Activated B cell treated with CpG ODN at 0.5 μM for 24 hours (primary cell): ENCODE measurements at places on chromosomes 6 and 20.

GRCh38 chr6:170269846-170270541 is 20.9 kb downstream of the DLL1 start:
- no peak for DNase-seq

DNA sequence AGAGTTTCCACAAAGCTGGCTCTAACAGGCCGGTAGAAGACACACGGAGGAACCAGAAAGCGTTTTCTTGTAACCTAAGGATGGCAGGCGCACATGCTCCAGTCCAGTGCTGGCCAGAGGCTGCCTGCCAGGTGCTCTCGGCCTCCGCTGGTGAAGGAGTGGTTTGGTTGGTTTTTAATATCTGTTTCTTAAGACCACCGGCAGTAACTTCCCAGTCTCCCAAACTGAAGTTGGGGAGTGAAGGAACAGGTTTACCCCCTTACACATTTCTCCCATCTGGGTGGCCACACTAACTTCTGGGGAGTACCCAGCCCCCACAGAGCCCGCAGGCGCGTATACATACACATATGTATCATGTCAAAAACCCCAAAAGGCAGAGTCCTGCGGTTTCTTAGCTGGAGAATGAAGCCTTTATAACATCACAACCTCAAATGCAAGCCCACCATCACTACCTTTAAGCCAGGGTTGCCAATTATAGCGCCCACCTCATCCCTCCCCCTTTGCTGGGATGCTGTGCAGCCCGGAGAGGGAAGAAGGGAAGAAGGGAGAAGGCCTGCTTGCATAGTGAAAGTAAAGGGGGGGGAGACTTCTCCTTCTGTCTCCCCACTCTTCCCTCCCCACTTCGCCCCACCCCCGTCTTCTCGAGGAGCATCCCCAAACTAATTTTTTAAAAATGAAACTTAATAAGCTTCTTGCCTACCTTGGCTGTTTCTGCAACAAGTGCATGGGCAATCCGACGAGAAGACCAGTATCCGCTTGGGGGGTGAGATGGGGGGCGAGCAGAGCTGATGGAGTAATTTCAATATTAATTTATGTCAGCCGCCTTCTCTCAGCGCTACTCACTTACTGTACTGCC is 1.0 kb downstream of the TRERF1 start:
- DNase-seq, result no peak

DNA sequence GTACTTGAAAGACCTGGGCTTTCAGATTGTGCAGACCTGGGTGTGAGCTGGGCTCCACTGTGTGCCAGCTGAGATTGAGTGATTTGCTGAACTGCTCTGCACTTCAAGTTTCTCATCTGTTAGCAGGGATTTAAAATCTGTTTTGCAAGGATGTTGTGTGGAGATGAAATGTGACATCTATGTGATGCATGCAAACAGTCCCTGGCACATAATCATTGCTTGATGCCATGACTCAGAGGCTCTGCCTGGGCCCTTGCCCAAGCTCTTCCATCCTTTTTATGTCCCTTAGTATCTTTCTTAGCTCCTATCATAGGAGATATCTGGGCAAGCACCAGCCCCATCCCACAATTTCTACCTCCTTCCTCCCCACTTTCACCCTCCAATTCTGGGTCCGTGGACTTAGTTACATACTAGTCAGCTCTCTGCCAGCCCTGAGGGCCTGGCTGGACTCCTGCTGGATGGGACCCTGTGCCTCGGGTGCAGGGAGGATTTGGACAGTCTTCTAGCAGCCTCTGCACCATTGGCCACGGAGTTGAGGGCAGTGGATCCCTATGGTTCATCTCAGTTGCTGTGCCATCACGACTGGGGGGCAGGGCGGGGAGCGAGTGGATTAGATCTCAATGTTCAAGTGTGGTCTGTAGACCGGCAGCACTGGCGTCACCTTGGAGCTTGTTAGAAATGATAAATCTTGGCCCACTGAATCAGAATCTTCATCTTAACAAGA is 103.6 kb downstream of the MAP3K7 start:
- no peak for DNase-seq

GRCh38 chr6:109299776-109300564 is 82.3 kb downstream of the CD164 start:
- DNase-seq, result no peak

GRCh38 chr6:21101694-21102093 is 491.9 kb upstream of the SOX4 start:
- no peak for DNase-seq

DNA sequence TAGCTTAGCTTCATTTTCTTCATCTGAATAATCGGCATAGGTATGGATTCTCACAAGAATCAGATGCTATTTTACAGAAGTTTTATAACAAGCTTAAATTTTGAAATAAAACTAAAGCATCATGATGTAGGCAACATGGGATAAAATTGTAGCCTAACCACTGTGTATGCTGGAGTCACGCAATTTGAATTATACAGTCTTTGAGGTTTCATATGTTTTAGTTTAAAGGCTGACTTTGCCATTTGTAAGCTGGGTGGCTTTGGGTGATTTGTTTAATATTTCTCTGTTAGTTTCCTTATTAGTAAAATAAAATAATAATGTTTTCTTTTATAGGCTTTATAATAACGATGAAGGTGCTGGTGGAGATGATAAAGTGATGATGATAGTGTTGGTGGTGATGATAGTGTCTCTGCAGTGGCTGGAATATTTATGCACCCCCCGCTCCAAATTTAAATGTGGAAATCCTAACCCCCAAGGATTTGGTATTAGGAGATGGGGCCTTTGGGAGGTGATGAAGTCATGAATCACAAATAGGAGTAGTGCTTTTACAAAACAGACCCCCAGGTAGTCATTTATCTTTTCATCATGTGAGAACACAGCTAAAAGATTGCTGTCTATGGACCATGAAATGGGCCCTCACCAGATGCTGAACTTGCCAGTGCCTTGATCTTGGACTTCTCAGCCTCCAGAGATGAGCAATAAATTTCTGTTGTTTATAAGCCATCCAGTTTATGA is 42.0 kb downstream of the DOK5 start:
- DNase-seq, result no peak

DNA sequence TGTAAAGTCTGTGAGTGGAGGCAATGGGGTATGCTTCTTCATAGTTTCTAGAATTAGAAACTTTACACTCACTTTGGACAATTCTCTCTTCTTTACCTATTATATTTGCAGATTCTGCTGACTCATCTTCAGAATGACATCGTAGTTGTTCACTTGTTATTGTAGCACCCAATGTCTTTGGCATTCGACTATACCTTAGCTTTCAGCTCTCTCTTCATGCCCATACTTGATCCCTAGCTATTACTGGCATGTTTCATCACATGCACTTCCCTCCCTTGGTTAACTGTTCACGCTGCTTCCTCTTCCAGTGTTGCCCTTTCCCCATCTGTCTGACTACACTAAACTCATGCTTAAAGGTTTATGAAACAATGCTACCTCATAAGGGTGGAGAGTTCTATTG is 298.1 kb upstream of the TCF21 start:
- DNase-seq, result no peak

- no peak for DNase-seq
These were observed 1.1 kb upstream of the SIM1 start for GRCh38 chr6:100465701-100466409.

GRCh38 chr20:37528446-37529213 is 954 bp upstream of the BLCAP start:
- no peak for DNase-seq

DNA sequence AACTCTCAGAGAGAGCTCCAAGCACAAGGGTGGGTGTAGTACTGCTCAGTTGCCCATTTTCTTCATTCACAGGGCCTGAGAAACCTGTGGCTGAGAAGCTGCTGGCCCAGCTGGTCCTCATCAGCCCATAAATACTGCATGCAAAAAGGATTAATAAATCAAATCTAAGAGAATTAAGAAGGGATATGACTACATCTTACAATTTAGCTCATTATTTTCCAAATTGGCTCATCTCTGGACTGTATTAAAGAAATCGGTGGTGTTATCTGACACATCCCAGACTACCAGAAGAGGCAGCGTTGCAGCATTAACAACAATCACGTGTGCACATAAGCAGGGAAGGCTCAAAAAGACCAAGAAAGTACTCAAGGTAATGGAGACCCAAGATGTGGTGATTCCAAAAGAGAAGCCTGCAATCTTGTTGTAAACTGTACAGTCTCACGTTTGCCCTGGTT is 90.7 kb downstream of the CD24 start:
- DNase-seq, result no peak

DNA sequence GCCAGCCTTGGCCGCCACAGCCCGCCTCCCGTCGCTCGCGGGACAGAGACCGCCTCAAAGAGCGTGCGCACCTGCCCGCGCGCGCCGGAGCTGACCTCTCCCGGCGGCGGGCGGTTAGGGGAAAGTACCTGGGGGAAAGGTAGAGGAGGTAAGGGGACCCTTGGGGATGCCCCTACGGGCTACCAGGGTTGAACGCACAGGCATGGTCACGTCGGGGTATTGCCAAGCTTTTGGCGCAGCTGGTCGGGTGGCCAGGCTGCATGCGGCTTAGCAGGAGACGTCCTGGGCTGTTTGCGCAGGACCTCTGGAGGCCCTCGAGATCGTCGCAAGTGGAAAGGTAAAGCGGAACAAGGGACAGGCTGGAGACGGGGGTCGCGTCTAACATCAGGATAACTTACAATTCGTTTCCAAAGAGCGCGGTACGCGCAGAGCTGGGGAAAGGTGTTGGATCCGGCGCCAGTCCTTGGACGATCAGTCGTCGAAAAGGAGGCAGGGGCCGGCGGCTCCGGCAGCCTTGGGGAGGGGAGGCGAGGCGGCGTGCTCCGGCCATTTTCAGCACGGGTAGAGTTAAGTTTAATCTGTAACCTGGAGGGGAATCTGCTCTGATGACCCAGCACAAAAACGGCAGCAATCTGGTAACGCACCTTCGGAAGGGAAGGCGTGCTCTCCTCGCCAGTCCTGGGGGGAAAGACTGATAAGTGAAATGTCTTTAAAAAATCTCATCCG is 9.0 kb downstream of the GNAS-AS1 start:
- no peak for DNase-seq

DNA sequence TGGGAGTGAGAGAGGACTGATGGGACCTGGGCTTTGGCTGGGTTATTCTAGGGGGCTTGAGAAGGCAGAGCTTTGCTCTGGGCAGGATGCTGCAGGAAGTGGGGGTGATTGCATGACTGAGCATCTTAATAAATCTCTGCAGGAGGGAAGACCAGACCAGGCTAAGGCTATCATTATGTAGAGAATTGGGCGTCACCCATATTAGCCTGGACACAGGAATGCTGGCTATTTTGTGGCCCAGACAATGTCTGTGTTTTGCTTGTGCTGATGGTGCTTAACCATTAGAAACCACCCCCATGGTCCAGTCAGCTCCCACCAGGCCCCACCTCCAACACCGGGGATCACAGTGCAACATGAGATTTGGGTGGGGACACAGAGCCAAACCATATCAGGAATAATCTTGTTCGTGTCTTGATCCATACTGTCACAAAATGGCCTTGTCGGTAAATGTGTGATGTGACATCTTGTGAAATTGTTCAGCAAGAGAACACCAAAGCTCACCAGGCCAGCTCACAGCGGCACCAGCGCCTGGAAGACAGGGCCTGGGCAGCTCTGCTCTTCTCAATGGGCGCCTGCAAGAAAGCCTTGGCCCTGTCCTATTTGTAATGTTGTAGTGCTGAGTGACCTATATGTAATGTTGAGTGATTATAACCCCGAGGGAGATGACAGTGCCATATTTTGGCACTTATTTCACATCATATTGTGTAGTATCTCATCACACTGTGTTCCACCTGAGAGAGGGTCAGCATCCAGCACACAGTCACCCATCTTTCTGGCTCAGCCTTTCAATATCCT is 211.8 kb downstream of the QKI start:
- DNase-seq, result no peak

- DNase-seq, result no peak
These were observed 140.1 kb upstream of the ZFP64 start for GRCh38 chr20:52331655-52332054.

DNA sequence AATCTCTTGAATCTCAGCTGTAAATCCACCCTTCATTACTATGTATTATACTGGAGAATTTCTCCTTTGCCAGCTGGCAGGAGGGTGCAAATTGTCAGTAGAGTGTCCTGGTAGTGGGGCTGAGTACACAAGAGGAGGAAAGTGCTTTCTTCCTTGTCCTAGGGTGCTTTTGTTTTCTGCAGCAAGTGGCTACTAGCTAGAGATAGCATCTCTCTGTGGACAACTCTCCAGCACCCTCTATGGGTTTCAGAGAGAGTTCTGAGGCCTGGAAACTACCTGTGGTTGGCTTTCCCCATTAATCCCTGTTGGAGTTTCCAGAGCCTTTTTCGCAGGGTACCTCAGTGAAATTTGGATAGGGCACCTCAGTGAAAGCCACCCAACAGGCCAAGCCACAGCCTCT is 422.5 kb upstream of the RGS17 start:
- DNase-seq, result no peak

- DNase-seq, result no peak
These were observed 129.7 kb downstream of the BMP7 start for GRCh38 chr20:57136734-57137133.

DNA sequence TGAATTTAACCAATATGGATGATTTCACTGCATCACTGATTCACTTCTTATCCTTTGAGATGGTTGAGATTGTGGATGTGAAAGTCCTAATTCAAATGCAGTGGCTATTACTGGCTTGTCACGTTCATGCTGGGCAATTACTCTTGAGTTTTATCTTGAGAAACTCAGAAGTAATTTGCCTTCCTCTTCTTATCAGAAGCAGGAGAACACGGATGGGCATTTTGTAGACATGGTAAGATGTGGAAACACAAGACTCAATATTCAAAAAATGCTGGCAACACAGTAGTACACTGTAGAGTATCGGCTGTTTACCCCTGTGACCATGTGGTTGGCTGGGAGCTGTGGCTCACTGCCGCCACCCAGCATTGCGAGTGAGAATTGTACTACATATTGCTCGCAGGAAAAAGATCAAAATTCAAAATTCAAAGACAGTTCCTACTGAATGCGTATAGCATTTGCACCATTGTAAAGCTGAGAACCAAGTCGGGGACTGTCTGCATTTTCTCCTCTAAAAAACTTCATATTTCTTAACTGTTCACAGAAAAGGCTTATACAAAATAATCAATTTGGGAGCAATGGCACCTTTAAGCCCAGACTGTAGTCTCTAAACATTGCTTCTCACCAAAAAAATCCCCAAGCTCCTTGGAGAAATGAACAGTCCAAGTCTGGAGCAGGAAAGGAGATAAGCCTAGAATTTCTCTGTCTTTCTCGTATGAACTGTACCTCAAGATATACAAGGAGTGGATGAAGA is 61.9 kb upstream of the ELOVL5 start:
- peak; percentile 20 for DNase-seq

GRCh38 chr6:14831937-14832336 is 413.9 kb upstream of the JARID2 start:
- no peak for DNase-seq
